ENCODE measurements at places on chromosomes 12 and 14.

- DNase-seq = no peak
- H3K27me3 ChIP-seq = no peaks in the 10 kb centered on the region
- H3K36me3 ChIP-seq = peaks cover under 1% of the 10 kb centered on the region
- H3K4me1 ChIP-seq = no peaks in the 10 kb centered on the region
- peak overlapping the region; percentile 98 for H3K27ac ChIP-seq
- peak overlapping the region; percentile 79 for H3K4me3 ChIP-seq
Measured at GRCh38 chr12:49264466-49264872, 413 bp upstream of the TUBA1C start.

DNA sequence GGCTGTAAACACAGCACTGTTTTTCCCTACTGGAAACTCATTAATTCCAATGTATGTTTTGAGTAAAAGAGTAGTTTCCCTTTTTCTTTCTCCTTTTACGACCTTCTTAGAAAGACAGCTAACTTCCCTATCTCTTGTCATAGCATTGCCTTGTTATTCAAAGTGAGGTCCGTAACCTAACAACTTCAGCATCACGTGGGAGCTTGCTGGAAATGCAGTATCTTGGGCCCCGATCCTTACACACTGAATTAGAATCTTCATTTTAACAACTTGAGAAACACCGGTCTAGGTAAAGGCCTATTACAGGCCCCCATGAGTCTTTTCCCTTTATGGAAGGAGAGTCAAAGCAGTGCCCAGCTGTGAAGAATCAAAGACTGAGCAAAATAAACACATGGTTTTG, 230.7 kb upstream of the PRKD1 start:
- no peaks in the 10 kb centered on the region for H3K36me3 ChIP-seq
- no peaks in the 10 kb centered on the region for H3K27me3 ChIP-seq
- no peak overlapping the region for H3K4me3 ChIP-seq
- no peak for DNase-seq
- no peak overlapping the region for H3K27ac ChIP-seq

DNA sequence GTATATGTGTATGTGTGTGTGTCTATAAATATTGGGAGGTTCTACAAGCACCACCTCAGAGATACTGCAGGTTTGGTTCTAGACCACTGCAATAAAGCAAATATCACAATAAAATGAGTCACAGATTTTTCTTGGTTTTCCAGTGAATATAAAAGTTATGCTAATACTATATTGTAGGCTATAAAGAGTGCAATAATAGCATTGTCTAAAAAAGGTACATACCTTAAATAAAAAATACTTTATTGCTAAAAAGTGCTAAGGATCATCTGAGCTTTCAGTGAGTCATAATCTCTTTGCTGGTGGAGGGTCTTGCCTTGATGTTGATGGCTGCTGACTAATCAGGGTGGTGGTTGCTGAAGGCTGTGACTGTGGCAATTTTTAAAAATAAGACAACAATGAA, 111.1 kb downstream of the VEZT start:
- no peak overlapping the region for H3K27ac ChIP-seq
- H3K27me3 ChIP-seq = no peaks in the 10 kb centered on the region
- H3K36me3 ChIP-seq = no peaks in the 10 kb centered on the region
- no peak overlapping the region for H3K4me3 ChIP-seq
- H3K4me1 ChIP-seq = no peaks in the 10 kb centered on the region

GRCh38 chr12:30823156-30823699, 68.5 kb upstream of the CAPRIN2 start:
- peak overlapping the region; percentile 74 for H3K27ac ChIP-seq
- DNase-seq = peak; percentile 22

DNA sequence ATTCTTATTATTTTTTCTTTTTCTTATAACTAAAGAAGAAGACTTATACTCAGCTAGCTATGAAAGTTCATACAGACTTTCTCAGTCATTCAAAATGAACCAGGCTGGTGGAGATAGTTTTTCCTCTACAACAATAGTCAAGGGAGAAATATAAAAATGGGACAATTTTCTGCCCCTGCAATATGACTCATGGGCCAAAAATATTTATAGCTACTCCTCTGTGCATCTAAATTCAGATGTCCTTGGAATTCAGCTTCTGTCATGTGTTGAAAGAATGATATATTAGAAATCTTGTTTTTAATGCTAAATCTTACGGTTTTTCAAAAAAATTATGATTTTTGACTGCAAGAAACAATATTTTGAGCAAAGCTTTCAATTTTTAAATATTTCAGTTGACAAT, 237.2 kb upstream of the SYT10 start:
- H3K27me3 ChIP-seq = no peaks in the 10 kb centered on the region
- no peaks in the 10 kb centered on the region for H3K4me1 ChIP-seq
- no peak overlapping the region for H3K27ac ChIP-seq
- H3K36me3 ChIP-seq = no peaks in the 10 kb centered on the region
- H3K4me3 ChIP-seq = no peak overlapping the region
- DNase-seq = no peak

DNA sequence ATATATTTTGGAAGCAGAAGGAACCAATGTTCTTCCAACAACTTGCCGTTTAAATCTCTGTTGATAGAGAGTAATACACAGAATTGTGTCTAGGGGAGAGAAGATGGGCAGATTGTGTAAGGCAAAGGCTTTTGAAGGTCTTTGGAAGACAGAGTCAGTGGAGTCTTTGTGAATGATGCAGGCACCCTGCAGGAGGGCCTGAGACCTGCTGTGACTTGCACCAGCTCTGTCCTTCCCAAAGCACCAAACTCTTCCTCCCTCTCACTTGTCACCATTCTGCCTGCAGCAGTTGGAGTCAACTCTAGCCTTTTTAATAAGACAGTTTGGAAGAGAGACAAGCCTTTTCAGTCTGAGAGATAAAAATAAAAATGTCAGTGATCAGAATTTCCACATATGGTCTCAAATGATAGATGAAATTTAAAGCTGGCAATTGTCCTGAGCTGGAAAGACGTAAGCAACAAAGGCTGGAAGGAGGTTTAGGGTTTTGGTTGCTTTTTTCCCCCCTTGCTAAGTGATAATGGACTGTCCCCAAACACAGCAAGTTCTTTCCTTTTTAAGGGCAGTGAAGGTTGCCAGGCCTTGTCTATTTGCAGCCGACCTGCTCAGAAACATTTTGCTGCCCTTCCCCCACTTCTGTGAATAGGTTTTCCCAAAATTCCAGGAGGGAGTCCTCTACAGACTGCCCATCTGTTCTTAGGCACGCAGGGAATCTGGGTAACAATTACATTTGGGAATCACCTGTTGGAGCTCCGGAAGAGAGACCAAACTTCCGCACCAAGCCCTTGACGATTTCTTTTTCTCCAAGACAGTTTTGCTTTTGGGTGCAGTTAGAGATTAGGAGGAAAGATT, 103.0 kb upstream of the NTF3 start:
- H3K4me1 ChIP-seq = peaks cover 7% of the 10 kb centered on the region
- no peak overlapping the region for H3K27ac ChIP-seq
- no peaks in the 10 kb centered on the region for H3K36me3 ChIP-seq
- H3K27me3 ChIP-seq = no peaks in the 10 kb centered on the region
- no peak for DNase-seq
- H3K4me3 ChIP-seq = no peak overlapping the region

DNA sequence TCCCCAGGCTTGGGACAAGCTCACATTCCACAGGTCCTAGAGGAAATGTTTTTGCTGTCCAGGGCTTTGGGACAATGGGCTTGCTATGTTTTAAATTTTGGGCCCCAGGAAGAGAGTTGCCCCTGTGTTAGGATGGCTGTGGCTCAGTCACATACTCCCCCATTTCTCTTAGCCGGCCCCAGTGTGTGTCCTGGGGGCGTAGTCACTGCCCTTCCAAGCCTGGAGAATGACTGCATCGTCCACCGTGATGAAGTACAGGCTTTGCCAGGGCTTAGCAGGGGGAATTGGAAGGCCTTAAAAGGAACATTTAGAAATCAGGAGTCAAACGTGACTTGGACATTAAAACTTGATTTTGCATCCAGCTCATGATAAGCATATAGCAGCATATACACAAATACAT, 293.6 kb downstream of the CACNA1C start:
- H3K27ac ChIP-seq = no peak overlapping the region
- peaks cover 18% of the 10 kb centered on the region for H3K4me1 ChIP-seq
- no peaks in the 10 kb centered on the region for H3K27me3 ChIP-seq
- no peaks in the 10 kb centered on the region for H3K36me3 ChIP-seq
- DNase-seq = no peak

GRCh38 chr14:75054421-75054820, 3.2 kb upstream of the MLH3 start:
- H3K4me1 ChIP-seq = peaks cover 15% of the 10 kb centered on the region
- no peak for DNase-seq
- H3K27ac ChIP-seq = no peak overlapping the region
- H3K4me3 ChIP-seq = no peak overlapping the region

- peak overlapping the region; percentile 63 for H3K27ac ChIP-seq
- H3K4me3 ChIP-seq = no peak overlapping the region
- DNase-seq = no peak
- H3K36me3 ChIP-seq = no peaks in the 10 kb centered on the region
Measured at GRCh38 chr12:123445388-123446332, 9.2 kb upstream of the RILPL2 start.

GRCh38 chr12:132432721-132433577, 57.0 kb upstream of the FBRSL1 start:
- H3K4me1 ChIP-seq = no peaks in the 10 kb centered on the region
- no peak overlapping the region for H3K4me3 ChIP-seq
- H3K27me3 ChIP-seq = peaks cover 64% of the 10 kb centered on the region
- DNase-seq = no peak
- H3K36me3 ChIP-seq = no peaks in the 10 kb centered on the region

DNA sequence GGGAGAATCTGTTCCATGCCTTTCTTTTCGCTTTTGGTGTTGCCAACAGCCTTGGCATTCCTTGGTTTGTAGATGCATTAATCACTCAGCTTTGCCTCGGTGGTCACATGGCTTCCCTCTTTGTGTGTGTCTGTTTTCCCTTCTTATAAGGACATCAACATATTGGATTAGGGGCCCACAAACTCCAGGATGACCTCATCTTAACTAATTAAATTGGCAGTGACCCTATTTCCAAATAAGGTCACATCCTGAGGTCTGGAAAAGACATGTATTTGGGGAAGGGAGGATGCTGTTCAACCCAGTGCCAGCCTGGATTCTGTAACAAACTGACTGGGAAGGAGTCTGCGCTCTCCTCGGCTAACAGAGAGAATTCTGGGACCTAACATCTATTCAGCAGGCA, 365.7 kb upstream of the FKBP4 start:
- H3K27me3 ChIP-seq = no peaks in the 10 kb centered on the region
- no peak overlapping the region for H3K4me3 ChIP-seq
- no peak overlapping the region for H3K27ac ChIP-seq
- H3K36me3 ChIP-seq = no peaks in the 10 kb centered on the region
- no peaks in the 10 kb centered on the region for H3K4me1 ChIP-seq

DNA sequence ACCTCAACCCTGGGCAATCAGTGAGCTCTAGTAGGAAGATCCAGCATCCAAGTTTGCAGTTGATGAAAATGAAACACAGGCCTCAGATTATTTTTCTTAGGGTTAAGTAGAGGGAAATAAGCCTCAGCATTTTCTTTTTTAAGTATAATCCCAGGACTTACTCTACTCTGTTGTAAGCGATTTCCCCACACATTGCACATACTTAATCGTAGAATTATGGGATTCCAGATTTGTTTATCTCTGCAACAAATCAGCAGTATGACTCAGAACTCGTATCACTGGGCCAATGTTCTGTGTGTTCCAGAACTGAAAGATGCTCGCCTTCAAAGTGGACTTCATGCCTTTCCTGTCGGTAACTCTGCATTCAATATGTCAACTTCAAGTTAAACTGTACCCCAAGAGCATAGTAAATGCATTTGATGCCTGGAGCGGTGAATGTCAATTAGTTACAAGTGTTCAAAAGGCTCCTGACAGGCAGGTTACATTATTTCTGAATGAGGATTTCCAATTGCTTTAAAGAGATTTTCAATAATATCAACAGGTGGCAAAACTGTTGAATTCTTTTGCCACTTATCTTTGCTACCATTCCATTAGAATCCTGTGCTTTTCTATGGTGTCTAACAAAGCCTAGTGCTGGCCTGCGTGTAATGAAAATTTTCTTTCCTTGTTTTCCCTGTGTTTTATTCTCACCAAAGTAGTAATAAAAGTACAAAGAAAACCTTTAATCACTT, 323.8 kb upstream of the SYT1 start:
- no peak overlapping the region for H3K4me3 ChIP-seq
- H3K36me3 ChIP-seq = no peaks in the 10 kb centered on the region
- H3K27ac ChIP-seq = no peak overlapping the region
- H3K27me3 ChIP-seq = no peaks in the 10 kb centered on the region
- H3K4me1 ChIP-seq = no peaks in the 10 kb centered on the region
- no peak for DNase-seq

DNA sequence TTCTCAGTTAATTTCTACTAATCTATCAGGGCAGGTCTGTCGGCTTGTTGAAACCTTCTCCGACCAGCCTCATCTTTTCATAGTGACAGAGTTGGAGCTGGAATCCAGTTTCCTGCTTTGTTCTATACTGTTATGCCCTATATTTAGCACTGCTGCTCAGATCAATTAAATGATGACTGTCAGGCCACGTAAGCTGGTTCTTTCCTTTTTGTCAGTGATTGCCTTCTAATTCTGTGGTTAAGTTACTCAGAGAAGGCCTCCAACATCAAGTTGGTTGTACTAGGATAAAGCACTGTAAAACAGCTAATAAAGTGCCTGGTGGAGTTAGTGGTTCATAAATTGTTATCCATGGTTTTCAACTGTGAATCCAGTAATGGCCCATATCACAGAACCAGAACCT, 22.6 kb downstream of the DERA start:
- H3K27me3 ChIP-seq = no peaks in the 10 kb centered on the region
- no peak for DNase-seq

DNA sequence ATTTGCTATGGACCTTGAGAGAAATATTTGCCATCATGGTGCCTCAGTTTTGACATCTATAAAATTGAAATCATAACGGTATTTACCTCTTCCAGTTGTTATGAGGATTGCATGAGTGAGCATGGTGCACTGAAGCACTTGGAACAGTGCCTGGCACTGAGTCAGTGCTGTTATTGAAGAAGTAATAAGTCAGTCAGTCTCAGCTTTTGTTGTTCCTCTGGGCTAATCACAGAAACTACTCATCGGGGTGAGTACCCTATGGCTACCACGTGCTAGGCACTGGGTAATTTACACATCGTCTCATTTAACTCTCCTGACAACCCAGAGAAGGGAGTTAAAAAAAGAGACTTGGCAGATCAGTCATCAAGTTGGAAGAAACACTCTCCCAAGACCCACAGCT, 159.5 kb upstream of the NRXN3 start:
- no peaks in the 10 kb centered on the region for H3K27me3 ChIP-seq
- no peak overlapping the region for H3K4me3 ChIP-seq
- DNase-seq = no peak

- no peak overlapping the region for H3K27ac ChIP-seq
- no peaks in the 10 kb centered on the region for H3K36me3 ChIP-seq
- DNase-seq = no peak
- no peaks in the 10 kb centered on the region for H3K27me3 ChIP-seq
- no peak overlapping the region for H3K4me3 ChIP-seq
Measured at GRCh38 chr12:26157001-26157400, 32.2 kb upstream of the BHLHE41 start.

DNA sequence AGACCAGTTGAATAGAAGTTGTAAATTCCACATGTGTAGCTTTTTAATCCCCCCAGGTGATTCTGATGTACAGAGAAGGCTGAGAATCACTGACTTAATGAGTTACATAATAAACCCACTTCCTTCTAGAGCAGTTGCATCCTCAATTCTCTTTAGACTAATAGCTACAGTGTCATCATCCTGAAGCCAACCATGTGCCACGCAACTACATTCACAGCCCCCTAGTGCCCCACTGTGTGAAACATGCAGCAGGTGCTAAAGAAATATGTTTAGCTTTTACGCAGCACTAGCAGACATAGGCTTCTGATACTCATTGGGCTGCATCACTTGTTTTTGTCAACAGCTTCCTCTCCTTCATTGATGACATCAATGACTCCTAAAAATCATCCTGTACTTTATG, 1168.3 kb downstream of the BCL11B start:
- H3K27me3 ChIP-seq = no peaks in the 10 kb centered on the region
- no peak for DNase-seq
- no peaks in the 10 kb centered on the region for H3K36me3 ChIP-seq
- no peaks in the 10 kb centered on the region for H3K4me1 ChIP-seq
